ENCODE measurements at places on chromosomes 4 and X.

GRCh38 chrX:136380010-136380769 lies 79.4 kb downstream of the ADGRG4 start:
- DNase-seq = no peak

DNA sequence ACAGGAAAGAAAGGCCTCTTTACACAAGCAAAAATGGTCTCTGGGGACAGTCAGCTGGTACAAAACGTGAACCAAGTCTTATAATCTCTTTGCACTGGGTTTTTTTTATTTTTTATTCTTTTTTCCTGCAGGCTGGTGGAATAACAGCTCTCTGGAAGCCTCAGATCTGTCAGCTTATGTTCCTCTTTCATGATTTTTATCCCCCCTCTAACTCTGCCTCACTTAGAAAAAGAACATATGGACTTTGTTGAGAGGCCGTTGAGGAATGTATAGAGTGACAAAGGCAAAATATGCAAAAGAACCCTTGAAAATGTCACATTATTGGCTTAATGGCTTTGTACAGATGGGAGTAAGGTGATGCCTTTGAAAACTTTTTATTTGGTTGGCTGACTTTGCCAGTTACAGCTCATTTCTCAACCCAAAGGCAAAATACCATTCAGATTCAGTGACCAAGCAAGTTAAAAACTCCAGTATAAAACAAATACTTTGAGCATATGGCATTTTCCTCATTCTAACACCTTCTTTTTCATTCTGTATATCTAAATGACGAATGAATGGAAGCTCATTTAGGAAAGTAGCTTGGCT lies 111.1 kb downstream of the RNF150 start:
- DNase-seq = no peak

DNA sequence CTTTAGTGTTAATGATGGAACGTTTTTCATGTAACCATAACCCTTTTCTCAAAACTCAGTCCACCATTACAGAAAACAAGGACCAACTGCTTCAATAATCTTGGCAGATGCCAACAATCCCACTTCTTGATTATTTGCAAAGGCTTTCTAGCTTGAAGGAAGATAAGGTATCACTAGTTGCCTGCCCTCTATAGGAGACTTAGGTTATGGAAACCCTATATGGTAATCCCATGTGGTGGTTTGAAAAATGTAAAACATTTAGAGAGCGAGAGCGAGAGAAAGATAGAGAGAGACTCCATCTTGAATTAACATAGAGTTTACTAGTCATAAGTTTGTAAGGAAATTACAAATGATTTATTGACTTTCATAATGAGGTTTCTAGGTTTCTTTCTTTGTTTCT lies 1627.5 kb upstream of the TENM3 start:
- no peak for DNase-seq

GRCh38 chr4:164438321-164438720 lies 315.6 kb upstream of the SMIM31 start:
- no peak for DNase-seq

DNA sequence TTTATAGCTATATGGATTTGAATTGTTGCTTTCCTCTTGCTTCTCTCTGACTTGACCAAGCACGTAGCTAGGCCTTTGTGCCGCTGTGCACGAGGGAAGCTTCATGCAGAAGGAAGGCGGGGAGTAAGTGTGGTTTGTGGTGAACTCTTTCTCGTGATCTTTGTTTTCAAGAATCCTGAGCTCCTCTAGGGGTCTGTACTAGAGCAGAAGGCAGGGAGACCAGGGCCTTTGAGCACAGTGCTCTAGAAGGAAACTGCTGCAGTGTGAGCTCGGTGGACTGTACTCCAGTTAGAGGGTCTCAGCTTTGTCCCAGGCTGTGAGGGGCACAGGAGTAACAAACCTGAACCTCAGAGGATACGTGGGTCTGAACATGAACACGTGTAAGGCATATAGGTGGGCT lies 49.0 kb downstream of the AGA start:
- DNase-seq = no peak

GRCh38 chrX:127621780-127622179 lies 430.4 kb downstream of the ACTRT1 start:
- no peak for DNase-seq

DNA sequence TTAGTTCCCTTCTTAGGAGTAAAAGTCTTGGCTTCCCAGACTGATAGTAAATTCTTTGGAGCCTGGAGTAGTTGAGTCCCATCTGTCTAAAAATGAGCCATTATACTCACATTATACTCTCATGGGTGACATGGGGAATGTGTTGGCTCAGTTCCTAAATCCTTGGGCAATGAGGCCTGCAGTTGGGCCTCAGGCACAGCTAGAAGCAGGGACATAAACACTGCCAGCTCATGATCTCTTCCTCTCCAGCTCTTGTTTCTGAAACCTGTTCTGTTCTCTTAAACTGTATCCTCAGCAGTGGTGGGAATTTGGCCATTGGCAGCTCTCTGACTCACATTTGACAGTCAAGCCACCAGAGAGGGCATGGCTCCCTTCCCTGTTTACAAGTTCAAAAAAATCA lies 212.5 kb downstream of the SPATA18 start:
- DNase-seq = no peak

DNA sequence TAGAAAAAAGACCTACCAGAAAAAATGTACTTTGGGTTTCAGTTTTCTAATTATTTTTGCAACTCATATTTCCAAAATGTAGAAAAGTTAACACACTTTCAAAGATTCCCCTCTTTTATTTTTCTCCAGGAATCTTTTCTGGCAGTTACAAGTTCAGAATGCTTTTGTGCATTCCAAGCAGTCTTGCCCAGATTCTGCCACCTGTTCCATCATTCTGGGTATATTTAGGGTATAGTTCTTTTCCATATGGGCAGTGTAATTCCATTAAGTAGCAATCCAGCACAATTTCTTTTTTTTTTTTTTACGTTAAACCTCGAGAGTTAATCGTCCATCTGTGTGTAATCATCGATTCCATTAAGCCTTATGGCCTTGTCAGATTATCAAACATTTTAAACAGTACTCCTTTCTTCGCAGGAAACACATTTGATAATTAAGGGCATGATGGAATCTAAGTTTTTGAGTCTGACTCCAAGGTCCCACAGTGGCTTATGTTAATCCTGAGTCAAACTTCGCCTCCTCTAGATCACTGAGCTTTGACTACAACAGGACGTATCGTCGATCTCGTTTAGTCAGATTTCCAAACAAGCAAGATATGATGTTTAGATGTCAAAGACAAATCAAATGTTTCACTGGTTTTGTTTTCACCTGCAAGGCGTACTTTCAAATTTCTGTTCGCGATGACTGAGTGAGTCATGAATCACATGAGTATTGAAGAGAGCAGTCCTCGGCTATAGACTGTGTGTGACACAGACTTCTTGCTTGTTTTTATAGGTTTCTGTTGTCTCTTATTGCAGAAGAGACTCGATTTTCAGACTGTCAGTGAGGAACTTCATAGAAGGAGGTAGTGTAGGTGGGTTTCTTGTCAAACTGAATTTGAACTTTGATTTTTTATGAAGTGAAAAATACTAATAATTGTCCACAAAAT lies 118.9 kb upstream of the GK2 start:
- DNase-seq = no peak
